ENCODE measurements at places on chromosomes 1 and 21.

GRCh38 chr21:37294679-37295078, 27.5 kb upstream of the VPS26C start:
- no peak for DNase-seq

- no peak for DNase-seq
These were observed 14.0 kb upstream of the LORICRIN start for GRCh38 chr1:153245466-153245865.

DNA sequence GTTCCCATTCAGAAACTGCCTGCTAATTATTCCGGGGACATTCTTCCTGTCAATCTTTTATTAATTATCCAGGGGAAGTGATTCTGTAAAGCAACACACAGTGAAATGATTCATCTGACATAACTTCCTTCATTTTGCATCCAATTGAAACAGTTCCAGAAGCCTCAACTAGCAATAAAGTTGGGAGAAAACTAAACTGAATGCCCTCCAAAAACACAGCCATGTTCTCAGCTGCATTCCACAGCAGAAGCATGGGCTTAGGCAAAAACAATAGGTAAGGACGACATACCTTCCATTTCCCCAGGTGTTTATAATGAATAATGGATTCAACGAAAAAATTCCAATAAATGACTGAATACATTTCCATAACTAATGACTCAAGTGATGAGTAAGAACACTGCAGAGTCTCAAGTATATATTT, 36.9 kb upstream of the TARBP1 start:
- no peak for DNase-seq

DNA sequence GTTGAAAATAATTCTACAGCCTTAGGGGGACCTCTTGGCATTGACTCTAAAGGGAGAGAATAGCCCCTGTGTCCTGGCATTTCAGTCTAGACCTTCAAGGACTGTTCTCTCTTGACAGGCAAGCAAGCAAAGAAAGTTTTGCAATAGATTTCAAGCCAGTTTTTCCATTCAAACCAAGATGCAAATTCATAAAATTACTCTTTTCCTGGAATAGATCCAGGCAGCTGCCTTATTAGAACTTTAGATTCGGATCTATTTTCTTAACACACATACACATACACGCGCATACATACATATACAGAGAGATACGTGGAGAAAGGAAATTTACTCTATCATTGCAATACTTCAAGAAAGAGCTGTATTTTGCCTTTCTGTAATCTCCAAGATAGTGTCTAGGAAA, 129.4 kb downstream of the EDEM3 start:
- DNase-seq, result no peak

DNA sequence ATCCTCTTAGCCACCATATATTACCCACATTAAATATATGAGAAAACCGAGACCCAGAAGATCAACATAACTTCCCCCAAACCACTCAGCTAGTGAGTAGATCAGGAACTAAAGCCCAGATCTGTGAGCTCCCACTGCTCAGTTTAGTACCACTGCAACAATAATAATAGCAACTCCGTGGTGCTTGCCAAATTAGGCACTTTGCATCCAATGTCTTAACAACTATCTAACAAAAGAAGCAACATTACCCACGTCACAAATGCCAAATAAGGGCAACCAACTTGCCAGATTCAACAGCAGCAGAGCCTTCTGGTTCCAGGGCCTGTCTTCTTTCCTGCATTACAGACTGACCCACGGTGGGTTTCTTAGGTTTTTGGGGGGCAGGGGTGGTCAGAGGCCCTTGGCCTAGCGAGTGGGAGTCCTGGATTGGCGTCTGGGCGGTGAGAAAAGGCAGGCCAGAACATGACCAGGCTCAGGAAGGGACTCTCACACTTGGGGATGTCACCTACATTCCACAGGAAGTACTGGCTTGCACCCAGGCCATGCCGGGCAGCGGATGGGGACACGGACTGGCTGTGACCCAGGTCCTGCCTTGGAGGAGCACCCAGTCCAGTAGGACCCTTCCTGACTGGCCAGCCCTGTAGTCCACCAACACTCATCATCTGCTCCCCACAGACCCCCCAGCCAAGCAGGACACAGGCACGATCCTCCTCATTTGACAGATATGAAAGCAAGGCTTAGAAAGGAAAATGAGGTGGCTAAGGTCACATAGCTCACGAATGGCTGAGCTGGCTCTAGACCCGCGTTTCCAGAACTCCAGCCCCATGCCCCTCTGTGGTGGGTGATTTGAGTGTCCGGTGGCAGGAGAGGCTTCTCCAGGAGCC, 4.6 kb downstream of the HCRTR1 start:
- DNase-seq, result no peak

DNA sequence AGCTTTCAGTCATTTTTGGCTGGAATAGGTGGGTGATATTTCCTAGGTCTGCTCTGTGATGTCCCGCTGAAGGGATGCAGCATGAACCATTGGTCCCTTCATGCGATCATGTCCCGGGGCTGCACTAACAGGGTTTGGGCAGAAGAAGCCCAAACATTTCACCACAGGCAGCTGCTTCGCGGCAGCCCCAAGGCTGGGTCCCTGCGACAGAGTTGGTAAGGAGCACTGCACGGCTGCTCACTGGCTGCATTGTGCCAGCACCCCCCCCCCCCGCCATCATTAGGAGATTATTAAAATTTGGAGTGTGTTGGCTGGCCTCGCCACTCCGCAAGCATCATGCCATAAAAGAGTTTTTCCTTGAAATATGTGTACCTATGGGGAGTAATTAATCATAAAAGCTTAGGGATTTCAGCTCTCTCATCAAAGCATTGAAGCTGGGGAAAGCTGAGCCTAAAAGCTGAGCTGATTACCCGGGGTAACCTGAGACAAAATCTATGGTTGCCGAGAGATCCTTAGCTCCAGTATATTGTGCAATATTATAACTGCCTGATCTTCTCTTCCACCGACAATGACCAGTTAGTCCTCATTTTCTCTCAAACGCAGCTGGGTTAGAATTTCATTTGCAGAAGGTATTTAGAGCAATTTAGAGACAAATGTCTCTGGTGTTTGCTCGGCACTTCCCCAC, 62.5 kb downstream of the PEX14 start:
- no peak for DNase-seq

DNA sequence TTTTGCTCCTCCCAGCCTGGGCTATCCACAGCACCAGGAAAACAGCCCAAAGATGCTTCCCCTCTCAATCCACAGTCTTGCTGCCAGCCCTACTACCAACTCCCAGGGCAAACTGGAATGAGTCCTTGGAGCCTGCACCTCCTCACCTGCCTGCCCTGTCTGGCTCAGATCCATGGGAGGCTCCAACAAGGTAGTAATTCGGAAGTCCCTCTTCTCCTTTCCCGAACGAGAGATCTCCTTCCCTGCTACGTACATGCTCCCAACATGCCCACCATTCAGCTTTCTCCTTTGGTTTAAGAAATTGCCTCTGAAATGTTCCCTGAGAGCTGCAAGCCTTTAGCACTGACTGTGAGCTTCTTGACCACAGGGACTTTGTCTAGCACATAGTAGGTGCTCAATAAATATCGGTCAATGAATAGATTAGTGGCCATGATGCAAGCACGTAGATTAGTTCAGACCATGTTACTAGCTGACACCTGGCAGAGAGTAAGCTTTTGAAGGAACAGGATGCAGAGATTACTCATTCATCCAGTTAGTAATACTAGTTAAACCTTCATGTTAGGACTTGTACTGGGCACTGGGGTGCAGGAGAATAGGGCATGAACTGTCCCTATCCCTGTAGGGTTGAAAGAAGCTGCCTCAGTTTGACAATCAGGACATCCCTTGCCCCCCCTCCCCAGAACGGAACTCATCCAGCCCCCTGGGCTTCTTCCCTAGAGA, 80.1 kb downstream of the DISP3 start:
- DNase-seq, result no peak

- DNase-seq, result peak; percentile 63
These were observed 37.3 kb downstream of the CHAF1B start for GRCh38 chr21:36422279-36423098.

- no peak for DNase-seq
These were observed 7.1 kb downstream of the CD101 start for GRCh38 chr1:117008656-117009055.

DNA sequence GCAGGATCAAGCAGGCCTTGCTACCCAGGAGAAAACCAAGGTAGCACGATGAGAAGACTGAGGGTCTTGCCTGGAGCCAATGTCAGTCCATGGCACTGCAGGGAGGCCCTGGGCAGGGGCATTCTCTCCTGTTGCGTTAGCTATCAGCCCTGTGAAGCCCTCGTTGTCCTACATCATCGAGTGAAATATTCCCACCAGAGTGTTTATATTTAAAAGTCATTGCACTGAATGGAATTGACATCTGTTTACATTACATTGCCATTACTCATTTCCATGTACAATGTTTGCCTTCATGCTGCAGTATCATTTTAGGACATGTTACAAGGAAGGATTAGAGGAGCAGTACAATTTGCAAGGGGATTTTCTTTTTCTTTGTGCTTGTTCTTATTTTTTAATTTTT, 243.9 kb downstream of the KAZN start:
- no peak for DNase-seq

- no peak for DNase-seq
These were observed 264.9 kb downstream of the DYRK1A start for GRCh38 chr21:37631319-37632117.

DNA sequence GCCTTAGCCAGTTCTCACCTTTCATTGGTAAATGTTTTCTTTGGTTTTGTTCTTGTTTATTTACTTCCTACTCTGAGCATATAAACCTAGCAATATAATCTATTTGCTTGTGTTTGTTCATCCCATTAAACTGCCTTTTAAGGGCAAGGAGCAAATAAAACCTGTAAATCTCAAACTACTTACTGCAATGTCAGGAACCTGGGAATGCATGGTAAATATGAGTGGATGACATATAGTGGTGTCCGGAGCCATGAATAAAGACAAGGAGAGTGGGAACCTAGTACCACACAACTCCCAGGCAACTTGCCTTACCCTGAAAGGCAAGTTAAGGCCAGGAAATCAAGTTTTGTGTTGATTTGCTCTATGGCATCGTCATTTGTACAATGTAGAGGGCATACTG, 1133.7 kb upstream of the NCAM2 start:
- DNase-seq, result no peak

- peak; percentile 19 for DNase-seq
These were observed 1.9 kb downstream of the IGSF8 start for GRCh38 chr1:160096274-160097116.

GRCh38 chr1:150385537-150386445, 21.8 kb downstream of the RPRD2 start:
- DNase-seq, result no peak

DNA sequence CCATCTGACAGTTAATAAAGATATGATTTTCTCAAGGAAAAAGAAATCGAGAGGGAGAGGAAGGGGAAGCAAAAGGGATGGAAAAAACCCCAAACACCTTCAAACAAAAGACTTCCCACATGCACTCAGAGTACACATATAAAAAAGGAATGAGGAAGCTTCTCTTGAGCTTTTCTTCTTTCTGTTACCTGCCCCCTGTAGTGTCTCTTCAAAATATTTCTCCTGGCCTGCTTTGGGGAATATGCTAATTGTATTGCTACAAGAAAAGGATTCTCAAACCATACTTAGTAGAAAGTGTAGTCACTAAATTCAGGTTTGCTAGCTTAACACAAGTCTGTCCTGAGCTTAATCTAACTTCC, 58.7 kb downstream of the KIF14 start:
- no peak for DNase-seq

GRCh38 chr1:3925256-3925655, 25.2 kb upstream of the C1orf174 start:
- DNase-seq, result no peak

DNA sequence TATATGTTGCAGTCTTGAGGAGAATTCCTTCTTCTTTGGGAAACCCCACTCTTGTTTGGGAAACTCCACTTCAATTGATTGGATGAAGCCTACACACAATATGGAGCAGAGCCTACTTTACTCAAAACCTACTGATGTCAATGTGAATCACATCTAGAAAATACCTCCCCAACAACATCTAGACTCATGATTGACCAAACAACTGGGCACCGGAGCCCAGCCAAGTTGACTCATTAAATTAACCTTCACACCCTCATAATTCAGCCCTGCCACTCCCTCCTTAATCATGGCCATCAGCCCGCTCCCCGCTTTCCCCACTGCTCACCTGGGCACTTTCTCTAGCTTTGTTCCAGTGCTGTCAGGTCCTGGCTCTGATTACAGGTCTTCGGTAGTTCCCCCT, 208.1 kb upstream of the MAP1LC3C start:
- no peak for DNase-seq

DNA sequence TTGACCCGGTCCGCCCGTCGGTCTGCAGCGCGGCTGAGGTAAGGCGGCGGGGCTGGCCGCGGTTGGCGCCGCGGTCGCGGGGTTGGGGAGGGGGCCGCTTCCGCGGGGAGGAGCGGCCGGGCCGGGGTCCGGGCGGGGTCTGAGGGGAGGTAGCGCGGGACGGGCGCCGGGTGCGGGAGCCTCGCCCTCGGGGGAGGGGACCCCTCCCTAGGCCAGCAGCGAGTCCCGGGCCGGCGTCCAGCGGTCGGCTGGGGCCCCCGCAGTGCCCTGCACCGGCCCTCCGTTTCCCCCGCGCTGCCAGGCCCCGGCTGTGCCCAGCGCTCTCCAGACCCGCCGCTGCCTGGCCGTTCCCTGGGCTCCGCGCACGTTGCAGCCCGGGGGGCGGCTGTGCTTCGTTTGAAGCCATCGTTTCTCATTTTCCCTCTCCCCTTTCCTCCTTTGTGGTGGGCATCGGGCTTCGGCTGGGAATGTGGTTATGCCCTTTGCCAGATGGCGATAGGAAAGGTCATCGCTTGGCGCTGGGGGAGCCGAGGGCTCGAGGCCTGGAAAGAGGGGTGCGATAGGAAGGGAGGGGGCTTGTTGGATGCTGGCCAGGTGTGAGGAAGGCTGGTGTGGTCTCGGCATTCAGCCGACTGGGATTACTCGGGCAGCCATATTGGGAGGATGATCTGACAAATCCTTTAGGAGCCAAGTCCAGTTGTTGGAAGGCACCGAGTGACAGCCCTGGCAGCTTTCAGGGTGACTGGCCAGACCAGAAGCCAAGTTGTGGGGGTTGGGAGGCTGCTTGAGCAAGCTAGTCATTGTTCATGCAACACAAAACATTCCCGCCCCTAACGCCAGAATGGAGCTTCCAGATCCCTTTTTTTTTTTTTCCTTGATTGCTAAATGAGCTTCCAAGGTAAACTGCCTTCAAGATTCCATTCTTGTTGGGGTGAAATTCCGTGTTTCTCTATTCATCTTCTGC, 753 bp downstream of the KIF1B start:
- peak; percentile 40 for DNase-seq

- DNase-seq, result no peak
These were observed 5.8 kb downstream of the ITPKB start for GRCh38 chr1:226733304-226733703.

DNA sequence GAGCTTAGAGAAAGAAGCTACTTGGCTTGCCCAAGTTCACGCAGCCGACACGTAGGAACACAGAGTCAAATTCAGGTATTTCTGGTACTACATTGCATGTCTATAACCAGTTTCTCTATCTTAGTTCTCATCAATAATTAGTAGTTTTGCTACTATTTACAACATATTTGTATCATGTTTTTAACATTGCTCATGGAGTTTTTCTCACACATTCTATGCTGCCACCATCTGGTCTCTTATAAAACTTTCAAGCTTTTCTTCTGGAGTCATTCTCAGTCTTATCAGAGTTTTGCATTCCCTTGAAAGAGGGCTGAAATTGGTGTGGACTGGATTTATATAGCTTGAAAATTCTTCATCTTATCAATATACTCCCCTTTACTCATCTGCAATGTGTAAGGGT, 118.8 kb upstream of the PALMD start:
- no peak for DNase-seq

GRCh38 chr1:218345673-218346390, 696 bp downstream of the TGFB2 start:
- DNase-seq, result peak; percentile 32

All from activated CD4-positive, alpha-beta T cell treated with anti-CD3 and anti-CD28 coated beads, Interleukin-2, amount 50 U/mL, for 48 hours (primary cell).